ENCODE measurements at places on chromosomes 1 and 21.

GRCh38 chr21:42164064-42164789, 54.7 kb upstream of the ABCG1 start:
- no peak overlapping the region for H3K27ac ChIP-seq
- no peak overlapping the region for H3K4me3 ChIP-seq
- peak; percentile 44 for DNase-seq
- H3K36me3 ChIP-seq: no peaks in the 10 kb centered on the region
- H3K27me3 ChIP-seq: no peaks in the 10 kb centered on the region

DNA sequence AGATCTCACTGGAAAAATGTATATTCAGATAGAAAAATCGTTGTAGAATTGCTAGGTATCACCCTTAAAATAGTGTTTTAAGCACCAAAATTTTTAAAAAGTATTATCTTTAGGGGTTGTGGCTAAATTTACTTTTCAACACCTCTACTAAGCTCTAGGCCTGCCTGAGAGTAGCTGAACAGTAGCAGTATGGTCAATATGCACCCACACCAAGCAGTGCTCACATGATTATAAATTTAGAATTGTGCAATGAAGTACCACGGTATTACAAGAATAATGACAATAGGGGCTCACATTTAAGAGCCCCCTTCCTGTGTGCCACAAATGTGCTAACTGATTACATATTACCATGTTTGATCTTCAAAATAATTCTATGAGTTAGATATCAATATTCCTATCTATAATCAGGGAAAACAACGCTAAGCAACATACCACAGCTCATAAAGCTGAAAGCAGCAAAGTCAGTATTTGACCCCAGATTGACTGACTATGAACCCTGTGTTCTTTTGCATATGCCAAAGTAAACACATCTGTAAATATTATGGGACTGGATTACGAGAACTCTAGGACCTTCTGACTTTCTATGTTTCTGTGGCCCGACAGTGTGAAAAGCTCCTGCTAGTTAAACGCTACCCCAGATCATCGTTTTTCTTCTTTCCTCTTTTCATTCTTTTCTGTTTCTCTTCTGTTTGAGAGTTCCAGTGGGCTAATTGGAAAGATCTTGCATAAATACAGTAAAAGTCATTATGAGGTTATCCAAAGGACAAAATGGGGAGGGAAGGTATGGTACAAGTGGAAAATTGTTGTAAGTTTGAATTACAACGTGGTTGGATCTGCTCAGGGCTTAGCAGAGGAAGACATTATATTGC, 201.1 kb upstream of the C1orf87 start:
- H3K4me1 ChIP-seq: no peaks in the 10 kb centered on the region
- H3K4me3 ChIP-seq: no peak overlapping the region
- no peak for DNase-seq

GRCh38 chr1:98157524-98158313, 236.9 kb upstream of the DPYD start:
- no peak overlapping the region for H3K27ac ChIP-seq
- no peaks in the 10 kb centered on the region for H3K4me1 ChIP-seq
- no peaks in the 10 kb centered on the region for H3K36me3 ChIP-seq
- no peak overlapping the region for H3K4me3 ChIP-seq
- no peak for DNase-seq

DNA sequence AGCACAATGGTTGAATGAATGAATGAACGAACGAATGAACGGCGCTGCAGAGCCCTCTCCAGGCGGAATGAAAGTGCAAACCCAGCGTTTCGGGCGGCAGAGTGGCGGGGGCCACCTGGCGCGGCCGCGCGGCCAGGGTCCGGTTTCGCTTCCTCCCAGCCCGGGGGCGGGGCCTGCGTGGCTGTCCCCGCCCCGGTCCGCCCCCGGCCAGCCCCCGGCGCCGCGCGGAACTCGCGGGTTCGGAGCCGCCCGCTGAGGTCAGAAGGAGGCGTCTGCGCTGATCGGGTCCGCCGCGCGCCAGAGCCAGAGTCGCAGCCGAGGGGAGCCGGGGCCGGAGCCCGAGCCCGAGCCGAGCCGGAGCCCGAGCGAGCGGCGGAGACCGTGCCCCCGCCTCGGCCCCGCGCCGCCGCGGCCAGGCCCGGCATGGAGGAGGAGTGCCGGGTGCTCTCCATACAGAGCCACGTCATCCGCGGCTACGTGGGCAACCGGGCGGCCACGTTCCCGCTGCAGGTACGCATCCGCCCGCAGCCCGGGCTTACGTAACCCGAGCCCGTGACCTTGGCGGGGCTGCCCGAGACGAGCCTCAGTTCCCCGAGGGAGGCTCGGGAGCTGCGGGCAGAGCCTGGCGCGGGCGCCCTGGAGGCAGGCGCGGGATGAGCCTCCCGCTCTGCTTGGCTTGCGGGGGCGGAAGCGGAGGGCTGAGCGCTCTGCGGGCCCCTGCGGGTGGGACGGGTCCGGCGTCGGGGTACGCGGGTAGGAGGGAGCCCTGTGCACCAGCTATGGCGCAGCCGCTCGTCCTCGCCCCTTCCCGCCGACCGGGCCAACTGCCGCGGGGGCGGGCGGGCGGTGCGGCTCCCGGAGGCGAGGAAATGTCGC, at the start of gene PDXK:
Gene PDXK (plus strand): TSS at position 258 of the 876 bp plus-strand sequence. CDS start 166 bp downstream, at position 424.
- peaks cover 41% of the 10 kb centered on the region for H3K27me3 ChIP-seq
- H3K27ac ChIP-seq: no peak within 1 kb of the TSS
- peak; percentile 94 for DNase-seq
- H3K4me3 ChIP-seq: peak within 1 kb of the TSS; percentile 100
- no peaks in the 10 kb centered on the region for H3K36me3 ChIP-seq

All from neural progenitor cell (in vitro differentiated cells).